ENCODE measurements at places on chromosomes 13 and 19.

DNA sequence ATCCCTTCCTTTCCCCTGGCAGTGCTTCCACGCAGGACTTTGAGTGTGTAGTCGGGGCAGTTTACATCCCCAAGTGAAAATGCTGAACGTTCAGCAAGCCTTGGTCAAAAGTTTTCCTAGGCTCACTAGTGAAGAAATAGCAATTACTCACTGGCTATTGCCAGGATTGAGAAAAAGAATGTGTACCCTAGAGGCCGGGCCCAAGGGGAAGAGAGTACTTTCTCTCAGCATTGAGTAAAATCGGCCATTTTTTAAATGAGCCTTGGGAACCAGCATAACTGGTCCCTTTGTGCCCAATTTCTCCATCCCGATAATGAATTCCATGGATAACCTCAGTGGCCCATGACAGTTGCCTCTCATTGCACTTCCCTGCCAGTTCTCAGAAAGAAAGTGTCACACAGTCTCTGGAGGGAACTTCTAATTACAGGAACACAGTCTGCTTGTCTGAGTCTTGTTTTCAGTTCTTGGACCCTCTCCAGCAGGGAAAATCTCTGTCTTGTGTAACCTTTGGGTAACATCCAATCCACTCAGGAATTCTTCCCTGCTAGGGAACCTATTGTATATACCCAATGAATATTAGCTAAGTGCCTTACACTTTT lies 7.3 kb upstream of the OR7D2 start:
- no peak for DNase-seq

DNA sequence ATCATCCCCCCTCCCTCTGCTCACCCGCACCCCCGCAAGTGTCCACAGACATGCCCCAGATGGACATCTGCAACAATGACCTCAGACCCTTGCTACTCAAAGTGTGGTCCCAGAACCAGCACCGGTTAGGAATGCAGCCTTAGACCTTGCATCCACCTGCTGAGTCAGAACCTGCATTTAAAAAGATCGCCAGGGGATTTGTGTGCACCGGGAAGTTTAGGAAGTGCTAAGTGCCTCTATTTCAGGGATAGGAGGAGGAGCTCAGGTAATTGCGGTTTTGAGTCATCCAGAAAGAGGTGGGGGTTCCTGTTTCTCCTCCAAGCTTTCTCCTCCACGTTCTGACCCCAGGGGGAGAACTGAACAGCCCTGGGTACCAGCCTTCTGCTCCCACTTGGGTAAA lies 46.2 kb downstream of the CACNA1A start:
- no peak for DNase-seq

GRCh38 chr13:71772361-71772760 lies 94.6 kb downstream of the DACH1 start:
- DNase-seq, result no peak

DNA sequence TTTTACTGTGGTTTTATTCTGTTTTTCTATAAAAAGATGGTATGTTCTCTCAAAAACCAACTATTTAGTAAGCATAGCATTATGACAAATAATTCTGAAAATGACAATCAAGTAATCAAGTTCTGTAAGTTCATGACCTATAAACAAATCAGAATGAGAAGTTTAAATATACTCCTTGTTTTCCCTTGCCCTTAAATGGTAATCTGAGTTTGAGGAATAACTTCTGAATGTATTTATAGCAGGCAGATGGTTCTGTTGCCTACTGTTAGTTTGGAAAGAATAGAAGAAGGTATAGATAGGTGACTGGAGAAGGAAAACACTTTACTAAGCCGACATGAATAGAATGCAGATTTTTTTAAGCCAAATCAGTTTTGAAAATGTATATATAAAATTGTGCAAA lies 63.9 kb downstream of the POSTN start:
- DNase-seq, result no peak

GRCh38 chr19:52995711-52996110 lies 18.0 kb upstream of the ERVV-1 start:
- DNase-seq, result no peak

DNA sequence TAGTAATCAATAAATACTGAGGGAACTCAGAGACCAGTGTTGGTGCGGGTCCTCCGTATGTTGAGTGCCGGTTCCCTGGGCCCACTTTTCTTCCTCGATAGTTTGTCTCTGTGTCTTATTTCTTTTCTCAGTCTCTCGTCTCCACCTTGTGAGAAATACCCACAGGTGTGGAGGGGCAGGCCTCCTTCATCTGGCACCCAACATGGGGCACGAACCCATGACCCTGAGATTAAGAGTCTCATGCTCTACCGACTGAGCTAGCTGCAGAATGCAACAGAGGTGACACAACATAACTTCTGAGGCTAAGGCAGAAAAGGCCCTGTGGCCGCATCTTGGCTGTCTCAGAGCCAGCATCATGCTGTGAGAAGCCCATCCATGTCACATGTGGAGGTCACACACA lies 5.3 kb upstream of the ZNF613 start:
- DNase-seq, result no peak
